ENCODE measurements at places on chromosomes 11 and 22.

- no peak for DNase-seq
Observed at GRCh38 chr22:31917227-31917921, 27.0 kb upstream of the YWHAH start.

DNA sequence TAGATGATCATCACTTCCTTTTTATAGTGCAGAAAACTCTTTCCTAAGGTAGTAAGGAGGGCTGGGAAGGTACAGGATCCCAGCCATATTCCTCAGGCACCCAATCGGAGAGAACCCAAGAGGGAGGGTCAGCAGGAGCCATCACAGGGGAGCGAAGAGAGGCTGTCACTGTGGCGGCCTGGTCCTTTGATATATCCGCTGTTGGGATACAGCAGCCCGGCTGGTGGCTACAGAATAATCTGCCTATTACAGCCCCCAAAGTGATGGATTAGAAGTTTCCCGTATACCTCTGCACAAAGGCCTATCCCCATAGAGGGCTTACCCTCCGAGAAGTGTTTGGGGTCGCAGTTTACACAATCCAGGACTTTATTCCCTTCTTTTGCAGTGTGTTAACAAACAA, 48.5 kb downstream of the OR4D9 start:
- no peak for DNase-seq

GRCh38 chr22:50674130-50674500, 1.5 kb downstream of the SHANK3 start:
- DNase-seq: no peak

GRCh38 chr11:33045551-33046255, 6.3 kb downstream of the TCP11L1 start:
- no peak for DNase-seq

DNA sequence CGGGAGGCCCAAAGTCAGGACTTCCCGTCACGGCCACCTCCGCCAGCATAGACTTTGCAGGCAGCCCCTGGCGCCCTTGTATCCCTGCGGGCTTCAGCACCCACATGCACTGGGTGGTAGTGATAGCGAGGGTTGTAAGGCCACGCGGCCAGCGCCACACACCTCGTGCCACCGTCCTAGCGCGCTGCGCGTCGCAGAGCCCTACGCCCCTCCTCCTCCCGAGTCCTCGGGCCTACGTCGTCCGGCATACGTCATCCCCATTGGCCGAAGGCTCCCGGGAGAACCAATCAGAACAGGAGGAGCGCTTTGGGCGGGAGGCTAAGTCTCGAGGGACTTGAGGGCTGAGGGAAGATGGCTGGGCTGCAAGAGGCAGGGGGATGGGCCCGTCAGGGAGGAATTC, 1.3 kb upstream of the BTBD18 start:
- no peak for DNase-seq

Data from RKO (cell line).